Kidney glomerular epithelial cell (primary cell): ENCODE measurements at places on chromosomes 1 and 21.

DNA sequence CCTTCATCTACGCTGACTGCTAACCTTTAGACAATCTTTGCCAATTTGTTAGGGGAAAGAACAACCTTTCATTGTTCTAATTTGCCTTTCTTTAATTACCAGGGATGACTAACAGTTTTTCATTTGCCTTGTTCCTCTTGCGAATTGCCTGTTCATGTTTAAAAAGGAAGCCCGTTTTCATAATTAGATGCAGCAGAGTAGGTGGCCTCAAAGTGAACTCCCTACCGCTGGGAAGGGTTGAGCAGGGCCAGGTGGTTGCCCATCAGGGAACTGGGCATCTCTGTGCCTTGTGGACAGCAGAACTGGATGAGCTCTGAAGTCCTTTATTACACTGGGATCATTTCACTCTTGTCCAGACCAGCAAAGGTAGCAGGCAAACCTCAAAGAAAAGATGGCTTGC lies 59.0 kb downstream of the HIVEP3 start:
- no peak for DNase-seq

DNA sequence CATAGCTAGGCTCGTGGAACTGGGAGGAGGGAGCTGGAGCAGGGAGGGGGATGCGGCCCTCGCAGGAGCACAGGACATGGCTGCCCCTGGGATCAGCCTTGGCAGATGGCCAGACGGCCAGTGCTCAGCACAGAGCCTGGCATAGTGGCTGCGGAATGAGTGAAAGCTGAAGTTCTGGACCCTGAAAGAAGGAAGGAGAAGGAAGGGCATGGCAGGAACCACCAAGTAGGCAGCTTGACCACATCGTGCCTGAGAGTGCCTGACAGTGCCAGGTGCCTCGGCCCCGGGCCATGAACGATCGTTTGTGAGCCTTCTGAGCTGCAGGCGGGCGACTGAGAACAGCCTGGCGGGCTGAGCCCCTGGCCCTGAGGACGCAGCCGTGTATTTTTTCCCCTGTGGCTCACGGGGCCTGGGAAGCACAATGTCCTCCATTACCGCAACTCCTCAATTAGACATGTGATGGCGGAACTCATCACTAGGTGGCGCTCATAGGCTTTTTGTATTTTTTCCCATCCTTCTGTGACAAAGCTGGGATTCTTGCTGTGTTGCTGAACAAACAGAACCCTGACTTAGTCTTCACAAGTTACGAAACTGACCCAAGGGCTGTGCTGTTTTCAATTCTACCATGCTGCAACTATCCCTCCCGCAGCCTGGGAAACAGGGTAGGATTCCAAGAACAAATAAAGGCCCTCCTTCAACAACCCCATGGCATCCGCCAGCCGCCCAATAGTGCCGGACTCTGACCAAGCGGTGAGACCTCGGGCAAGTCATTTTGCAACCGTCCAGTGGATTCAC lies 29.9 kb upstream of the TMEM61 start:
- DNase-seq, result peak; percentile 80

GRCh38 chr1:153779781-153780541 lies 4.8 kb downstream of the SLC27A3 start:
- no peak for DNase-seq

- no peak for DNase-seq
Measured at GRCh38 chr1:248752161-248753028, 3.2 kb downstream of the LYPD8 start.

DNA sequence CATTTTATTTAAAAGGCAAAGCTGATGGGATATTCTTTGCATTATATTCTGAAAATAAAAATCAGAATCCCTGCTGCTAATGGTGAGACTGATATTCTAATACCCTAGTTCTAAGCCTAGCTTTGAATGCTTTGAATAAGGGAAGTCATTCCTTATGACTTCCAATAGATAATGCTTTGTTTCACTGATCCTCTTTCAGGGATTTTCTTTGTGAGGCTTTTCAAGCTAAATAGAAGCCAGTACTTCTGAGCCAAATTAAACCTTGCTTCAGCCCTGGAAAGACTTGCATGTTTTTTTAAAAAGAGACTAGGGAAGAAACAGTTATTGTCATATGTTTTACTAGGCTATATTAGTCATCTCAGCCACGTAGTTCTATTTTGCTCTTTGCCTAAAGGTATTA lies 68.5 kb upstream of the CACYBP start:
- no peak for DNase-seq

GRCh38 chr1:34538481-34538880 lies 216.4 kb upstream of the GJB5 start:
- DNase-seq, result no peak
